Stimulated activated CD8-positive, alpha-beta memory T cell treated with anti-CD3 and anti-CD28 coated beads, Interleukin-7, amount 100 ng/mL, for 4 hours (primary cell): ENCODE measurements at places on chromosomes 16 and 17.

- no peak for DNase-seq
Observed at GRCh38 chr17:67569873-67570272, 147.9 kb upstream of the NOL11 start.

DNA sequence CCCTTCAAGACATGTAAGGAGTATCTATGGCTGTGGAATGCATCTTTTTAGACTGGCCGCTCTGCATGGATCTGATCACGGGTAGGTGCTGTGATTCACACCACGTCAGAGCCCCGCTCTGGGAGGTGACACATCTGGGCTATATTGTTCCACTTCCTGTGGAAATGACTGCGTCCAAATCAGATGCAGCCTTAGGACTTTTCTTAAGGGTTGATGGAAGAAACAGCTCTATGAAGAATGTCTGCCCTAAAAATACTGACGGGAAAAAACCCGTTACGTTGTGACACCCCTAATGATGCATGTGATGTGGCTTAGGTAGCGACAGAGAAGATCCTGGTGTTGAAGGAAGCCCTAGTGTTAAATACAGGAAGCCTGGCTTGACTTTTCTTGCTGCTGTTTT, 12.2 kb downstream of the BANP start:
- peak; percentile 74 for DNase-seq

- DNase-seq: no peak
Observed at GRCh38 chr16:88530858-88531203, 39.4 kb upstream of the ZC3H18 start.

DNA sequence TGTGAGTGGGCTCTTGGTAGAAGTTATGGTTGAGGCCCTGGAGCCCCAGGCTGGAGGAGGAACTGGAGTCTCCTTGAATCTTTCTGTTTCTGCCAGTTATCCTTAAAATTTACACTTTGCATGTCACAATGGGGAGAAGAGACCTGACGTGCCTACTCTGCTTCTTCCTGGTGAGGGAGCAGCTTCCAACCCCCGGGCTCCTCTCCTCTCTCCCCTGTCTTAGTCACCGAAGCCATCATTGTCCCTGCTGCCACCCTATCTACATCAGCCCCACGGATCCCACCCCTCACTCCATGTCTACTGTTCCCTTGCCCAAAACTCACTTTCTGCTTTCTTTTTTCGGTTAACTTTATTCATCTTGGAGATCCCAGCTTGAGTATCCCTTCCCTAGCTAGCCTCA, 17.6 kb downstream of the DNAJA3 start:
- no peak for DNase-seq
